ENCODE measurements at places on chromosomes 1 and 21.
A peak's percentile ranks its signal among the peaks of the same experiment; 100 is the strongest.

DNA sequence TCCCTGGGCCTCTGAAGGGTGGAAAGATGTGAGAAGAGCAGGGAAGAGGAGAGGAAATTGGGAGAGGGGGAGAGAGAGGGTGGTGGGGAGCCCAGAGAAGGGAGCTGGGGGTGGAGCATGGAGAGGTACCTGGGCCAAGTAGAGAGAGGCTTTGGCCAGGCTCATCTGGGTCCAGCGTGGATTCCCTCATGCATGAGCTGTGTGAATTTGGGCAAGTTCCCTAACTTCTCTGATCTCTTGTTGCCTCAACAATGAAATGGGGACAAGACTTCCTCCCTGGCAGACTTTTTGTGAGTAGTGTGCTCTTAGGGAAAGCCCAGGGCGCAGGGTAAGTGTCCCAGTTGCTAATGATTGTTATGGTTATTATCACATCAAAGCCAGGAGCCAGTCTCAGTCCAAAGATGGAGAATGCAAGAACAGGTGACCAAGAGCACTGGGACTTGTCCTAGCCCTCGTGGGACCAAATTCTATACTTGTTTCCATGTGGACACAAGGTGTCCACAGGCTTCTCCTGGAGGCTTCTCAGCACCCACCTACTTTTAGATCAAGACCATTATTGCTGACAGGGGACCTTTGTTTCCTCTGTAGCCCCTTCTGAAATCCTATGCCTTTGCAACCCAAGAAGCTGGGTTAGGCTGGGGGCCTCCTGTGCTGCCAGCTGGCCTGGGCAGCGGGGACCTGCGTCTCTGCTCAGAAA lies 13.9 kb downstream of the IL6R start:
- no peak for DNase-seq

DNA sequence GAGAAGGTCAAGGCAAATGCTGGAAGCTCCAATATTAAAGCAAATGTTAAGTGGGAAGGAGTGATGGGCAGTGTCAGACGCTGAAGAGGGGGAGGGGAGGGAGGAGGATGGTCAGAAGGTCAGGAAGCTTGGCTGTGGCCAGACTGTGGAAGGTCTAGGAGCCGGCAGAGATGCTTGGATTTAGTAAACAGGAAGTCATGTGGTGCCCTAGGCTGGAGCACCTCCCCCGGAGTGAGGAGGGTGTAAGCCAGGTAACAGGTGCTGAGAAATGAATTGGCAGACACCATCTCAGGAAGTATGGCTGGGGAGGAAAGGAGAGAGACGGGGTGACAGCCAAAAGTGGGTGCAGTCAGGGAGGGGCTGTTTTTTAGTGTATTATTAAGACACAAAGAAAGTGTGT lies 17.7 kb downstream of the CSMD2 start:
- no peak for DNase-seq

- no peak for DNase-seq
Measured at GRCh38 chr1:74652711-74653139, 20.9 kb downstream of the ERICH3 start.

DNA sequence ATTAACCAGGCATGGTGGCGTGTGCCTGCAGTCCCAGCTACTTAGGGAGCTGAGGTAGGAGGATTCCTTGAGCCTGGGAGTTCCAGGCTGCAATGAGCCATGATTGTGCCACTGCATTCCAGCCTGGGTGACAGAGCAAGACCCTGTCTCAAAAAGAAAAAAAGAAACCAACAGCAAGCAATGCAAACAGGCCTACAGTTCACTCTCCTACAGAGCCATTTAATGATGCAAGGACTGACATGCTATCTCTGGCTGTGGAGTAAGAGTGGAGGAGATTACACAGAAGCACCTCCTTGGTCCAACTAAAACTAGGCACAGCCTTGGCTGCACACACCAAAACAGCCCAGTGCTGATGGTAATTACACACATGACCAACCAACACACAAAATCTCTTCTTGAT lies 127.5 kb upstream of the SOD1 start:
- no peak for DNase-seq

GRCh38 chr1:12478612-12478985 lies 139.4 kb downstream of the DHRS3 start:
- no peak for DNase-seq

GRCh38 chr1:179151908-179152682 lies 70.2 kb downstream of the TOR3A start:
- no peak for DNase-seq

DNA sequence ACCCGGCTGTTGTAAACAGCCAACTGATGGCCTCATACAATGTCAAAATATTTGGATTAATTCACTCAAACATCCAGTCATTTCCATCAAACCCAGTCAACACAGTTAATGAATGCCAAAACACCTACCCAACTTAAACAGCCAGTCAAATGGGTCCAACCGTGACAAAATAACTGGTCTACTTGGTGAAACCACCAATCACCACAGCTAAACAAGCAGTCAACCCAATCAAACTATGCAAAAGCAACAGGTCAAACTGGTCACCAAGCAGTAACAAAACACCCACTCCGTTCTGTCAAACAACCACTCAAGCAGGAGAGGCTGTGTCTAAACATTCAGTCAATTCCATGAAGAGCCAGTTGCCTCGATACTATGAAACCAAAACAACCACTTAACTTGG lies 119.2 kb downstream of the FOXD2 start:
- DNase-seq, result no peak

GRCh38 chr1:236173174-236173767 lies 30.9 kb downstream of the GPR137B start:
- no peak for DNase-seq

DNA sequence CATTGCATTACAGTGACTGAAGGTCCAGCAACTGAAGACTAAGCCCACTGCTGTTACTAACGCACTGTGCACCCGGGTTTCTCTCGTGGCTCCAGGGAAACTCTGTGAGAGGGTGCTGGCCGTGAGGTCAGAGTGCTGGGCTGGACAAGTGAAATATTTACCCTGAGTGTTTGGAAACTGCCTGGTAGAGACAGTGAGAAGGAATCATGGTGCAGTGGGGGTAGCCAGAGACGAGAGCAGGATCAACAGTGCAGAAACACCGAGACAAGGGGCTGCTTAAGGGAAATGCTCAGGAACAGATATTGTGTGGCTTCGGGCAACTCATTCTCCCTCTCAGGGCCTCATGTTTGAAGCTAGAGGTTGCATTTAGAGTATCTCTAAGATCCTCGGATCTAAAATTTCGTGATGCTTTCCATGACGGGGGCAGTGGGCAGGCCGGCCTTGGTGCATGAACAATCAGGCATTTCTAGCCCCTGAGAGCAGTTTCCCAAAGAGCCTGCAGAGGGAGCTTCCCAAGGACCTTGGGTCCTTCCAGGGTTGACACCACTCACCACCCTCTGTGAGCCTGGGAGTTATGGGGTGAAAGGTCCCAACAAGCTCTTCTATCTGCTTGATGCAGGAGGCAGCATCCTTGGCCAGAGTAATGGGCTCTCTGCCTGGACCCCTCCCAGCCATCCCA lies 9.7 kb downstream of the CD2 start:
- DNase-seq, result no peak

- DNase-seq, result no peak
Measured at GRCh38 chr1:107132780-107133179, 8.1 kb upstream of the NTNG1 start.

DNA sequence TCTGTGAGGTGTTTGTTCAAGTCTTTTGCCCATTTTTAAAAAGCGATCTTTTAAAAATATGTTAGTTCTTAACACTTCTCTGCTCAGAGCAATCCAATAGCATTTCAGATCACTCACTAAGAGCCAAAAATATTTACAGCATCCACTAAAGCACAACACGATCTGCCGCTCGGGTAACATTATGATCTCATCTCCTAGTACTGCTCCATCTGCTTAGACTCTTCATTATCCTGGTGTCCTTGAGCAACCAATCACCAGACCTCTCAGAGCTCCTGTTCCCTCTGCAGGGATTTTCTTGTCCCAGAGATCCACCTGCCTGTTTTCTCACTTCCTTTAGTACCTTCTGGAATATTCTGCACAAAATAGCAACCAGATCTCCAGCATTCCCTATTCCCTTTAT lies 235.3 kb upstream of the ESRRG start:
- no peak for DNase-seq

- DNase-seq, result no peak
Measured at GRCh38 chr1:171606402-171606941, 15.6 kb upstream of the MYOCOS start.

GRCh38 chr21:26028183-26028582 lies 142.4 kb downstream of the APP start:
- no peak for DNase-seq

- no peak for DNase-seq
Measured at GRCh38 chr1:24254783-24255182, 64.4 kb upstream of the GRHL3 start.

GRCh38 chr21:39251326-39251725 lies 62.1 kb downstream of the BRWD1 start:
- no peak for DNase-seq

- DNase-seq, result peak; percentile 38
Measured at GRCh38 chr1:30372792-30373433, 350.5 kb downstream of the MATN1 start.

DNA sequence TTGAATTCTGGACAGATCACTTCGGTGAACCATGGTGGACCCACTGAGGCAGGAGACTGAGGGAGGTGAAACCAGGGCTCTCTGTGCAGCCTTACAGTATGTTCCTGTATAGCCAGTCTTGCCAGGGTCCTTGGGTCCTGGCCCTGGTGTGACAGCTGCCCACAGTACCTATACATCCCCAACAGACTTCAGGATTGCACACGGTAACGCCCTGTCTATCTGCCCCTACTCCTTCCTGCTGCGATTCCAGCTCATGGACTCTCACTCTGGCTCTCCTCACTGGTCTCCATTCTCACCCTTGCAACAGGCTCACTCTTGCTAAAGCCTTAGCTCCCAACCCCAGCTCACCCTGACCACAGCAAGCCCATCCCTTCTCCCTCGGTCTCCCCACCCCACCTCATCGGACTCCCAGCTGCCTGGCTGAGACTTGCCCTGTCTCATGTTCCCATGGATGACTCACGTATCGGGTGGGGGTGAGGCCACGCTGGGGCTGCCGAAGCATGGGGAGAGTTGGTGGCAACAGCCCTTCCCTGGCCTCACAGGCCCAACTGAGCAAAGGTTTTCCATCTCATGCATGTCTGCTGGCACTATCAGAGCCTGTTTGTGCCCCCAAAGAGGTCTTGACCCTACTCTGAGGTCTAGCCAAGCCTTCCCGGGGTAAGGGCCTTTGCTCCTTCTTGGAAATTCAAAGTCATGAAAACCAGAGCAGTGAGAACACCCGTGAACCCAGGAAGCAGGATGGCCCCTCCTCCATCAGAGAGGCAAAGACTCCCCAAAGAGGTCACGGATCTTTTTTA lies 7.1 kb downstream of the PHLDA3 start:
- DNase-seq, result peak; percentile 58

GRCh38 chr21:44966135-44967081 lies 26.6 kb downstream of the SLX9 start:
- peak; percentile 73 for DNase-seq

GRCh38 chr1:45116820-45117219 lies 89.6 kb downstream of the ZSWIM5 start:
- DNase-seq, result no peak

GRCh38 chr1:15296585-15297321 lies 49.7 kb downstream of the FHAD1 start:
- no peak for DNase-seq

DNA sequence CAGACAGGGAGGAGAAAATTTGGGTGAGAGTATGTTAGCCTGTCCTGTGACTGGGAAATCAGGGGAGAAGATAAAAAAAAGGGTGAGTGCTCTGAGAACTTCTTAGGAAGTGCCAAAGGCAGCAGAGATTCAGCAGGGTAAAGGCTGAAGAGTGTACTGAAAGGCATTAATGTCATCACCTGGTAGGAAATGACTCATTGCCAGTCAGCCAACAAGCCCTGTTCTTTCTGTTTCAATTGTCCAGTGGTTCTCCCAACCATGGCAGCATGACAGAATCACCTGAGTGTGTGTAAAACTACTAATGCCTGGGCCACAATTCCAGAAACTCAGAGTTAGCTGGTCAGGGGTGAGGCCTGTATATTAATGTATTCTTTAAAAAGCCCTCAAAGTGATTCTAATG lies 83.5 kb downstream of the INTS7 start:
- no peak for DNase-seq

DNA sequence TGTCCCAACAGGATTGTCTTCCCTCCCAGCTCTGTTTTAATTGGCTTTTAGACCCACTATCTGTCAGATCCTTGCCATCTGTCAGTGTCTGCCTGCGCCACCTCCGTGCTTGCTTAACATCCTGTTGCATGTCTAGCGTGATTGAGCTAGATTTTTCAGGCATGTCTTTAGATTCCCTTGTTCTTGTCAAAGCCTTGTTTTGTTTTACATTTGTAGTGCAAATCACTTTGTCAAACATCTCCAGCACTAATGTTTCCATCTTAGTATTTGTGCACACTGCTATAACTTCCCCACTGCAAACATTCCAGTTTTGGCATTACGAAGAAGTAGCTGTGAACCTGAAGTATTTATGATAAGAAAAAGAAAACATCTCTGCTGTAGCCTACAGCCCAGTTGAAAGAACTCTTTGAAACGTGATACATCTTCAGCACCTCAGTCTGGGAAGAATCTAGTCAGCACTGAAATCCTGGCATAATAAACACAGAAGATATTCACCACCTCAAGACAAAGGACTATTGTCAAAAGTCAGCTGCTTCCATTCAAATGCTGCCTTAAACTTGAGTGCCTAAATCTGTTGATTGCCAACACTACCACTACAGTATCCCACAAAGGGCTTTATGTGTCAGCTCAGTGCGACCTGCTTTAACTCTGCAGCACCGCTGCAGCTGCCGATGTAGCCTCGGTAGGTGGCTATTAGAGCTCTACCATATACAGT lies 105.0 kb downstream of the FNBP1L start:
- no peak for DNase-seq

DNA sequence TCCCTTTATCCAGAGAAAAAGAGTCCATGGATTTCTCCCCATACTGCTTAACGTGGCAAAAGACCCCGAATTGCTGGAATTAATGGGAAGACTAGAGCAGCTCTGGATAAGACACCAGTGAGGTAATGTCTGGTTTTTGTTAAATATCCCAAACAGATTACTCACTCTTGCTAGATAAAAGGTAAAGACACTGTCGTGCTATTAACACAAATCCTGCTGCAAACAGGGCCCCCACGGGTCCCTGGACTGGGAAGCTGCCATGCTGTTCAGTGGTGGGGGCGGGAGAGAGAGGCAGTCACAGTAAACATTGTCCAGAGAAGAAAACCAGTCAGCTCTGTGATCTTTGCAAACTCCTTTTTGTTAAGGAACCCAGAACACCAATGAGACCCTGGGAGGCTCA lies 15.2 kb upstream of the SRP9 start:
- DNase-seq, result no peak
